ENCODE measurements at places on chromosomes 6 and 20.

- no peak for DNase-seq
Observed at GRCh38 chr20:36408219-36408618, 102.1 kb downstream of the DLGAP4 start.

DNA sequence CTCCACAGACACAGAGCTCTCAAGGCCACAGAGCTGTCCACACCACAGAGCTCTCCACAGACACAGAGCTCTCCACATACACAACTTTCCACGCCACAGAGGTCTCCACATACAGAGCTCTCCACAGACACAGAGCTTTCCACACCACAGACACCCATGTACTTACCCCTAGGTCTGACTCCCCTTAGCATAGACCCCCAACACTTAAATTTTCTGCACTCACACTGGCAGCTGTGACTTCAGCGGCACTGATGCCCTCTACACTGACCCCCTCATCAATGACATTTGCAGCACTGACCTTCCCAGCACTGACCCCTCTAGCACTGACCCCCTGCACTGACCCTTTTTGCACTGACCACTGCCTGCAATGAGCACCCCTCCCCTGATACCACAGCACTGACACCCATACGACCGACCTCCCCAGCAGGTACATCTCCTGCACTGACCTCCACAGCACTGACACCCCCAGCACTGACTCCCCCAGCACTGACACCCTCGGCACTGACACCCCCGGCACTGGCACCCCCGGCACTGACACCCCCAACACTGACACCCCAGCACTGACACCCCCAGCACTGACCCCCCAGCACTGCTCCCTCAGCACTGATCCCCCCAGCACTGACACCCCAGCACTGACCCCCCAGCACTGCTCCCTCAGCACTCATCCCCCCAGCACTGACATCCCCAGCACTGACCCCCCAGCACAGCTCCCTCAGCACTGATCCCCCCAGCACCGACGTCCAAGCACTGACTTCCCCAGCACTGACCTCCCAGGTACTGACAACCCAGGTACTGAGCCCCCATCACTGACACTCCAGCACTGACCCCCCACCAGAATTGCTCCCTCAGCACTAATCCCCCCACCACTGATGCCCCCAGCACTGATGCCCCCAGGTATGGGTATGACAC lies 56.5 kb downstream of the ERMARD start:
- no peak for DNase-seq

- DNase-seq, result no peak
Observed at GRCh38 chr20:57560554-57561355, at the start of gene PCK1. Gene PCK1, plus strand, starts transcription at chr20:57561110. Its CDS starts 302 bp downstream, at chr20:57561412.

DNA sequence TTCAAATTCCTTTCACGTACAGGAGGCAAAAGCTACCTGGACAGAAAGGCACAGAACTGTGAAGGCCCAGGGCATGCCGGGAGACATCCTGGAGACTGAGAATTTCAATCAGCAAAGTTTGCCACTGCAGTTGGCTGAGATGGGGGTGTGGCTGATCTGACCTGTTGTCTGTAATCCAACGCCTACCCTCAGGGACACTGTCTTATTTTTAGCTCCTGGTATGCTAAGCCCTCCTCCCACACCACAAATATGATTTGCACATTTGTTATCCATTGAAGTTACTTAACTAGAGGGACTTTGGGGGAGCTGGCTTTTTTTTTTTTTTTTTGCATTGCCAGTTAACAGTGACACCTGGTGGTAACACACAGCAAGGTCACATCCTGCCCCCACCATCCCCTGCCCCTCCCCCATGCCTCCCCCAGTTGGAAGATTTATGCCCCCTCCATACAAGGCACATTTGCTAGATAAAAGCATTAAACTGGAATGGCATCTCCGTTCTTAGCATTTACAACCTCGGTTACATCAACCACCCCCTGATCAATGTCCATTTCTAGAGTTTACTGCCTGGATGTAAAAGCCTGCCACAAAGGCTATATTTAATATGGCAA lies 40.4 kb downstream of the TTI1 start:
- no peak for DNase-seq

DNA sequence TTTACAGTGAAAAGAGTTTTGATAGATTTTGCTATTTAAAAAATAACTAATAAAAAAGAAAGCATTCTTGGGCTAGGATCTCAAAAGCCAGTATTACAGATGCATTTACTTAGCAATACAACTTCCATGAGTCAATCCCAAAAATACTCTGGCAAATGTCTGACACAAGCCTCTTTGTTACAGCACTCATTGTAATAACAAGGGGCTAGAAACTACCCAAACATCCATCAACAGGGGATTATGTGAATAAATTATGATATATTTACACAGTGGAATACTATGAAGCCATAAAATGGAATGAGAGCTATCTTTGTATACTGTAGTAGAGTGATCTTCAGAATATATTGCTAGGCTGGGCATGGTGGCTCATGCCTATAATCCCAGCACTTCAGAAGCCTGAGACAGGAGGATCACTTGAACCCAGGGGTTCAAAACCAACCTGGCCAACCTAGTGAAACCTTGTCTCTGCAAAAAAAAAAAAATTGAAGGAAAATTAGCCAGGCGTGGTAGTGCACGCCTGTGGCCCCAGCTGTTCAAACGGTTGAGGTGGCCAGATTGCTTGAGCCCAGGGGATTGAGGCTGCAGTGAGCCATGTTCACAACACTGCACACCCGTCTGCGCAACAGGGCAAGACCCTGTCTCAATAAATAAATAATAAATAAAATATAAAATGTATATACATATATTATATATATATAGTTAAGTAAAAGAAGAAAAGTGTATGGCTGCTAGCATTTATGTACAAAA lies 34.7 kb upstream of the TOP1 start:
- DNase-seq, result no peak

- no peak for DNase-seq
Observed at GRCh38 chr6:1445650-1446330, 56.4 kb downstream of the FOXF2 start.

DNA sequence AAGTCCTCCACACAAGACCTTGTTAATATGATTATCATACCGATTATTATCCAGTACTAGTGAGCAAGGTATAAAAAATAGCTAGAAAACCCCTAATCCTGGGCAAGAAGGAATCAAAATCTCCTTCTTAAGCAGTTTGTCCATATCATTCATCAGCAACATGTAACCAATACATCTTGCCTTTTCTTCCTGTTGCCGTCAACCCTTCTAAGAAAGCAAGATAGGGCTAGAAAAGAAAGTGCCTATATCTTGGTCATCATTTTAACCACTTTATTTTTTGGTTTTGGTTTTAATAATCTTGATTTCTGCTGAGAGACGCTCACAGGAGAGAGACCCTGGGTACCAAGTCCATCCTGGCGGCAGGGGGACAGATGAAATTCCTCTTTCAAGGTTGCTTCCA lies 27.2 kb upstream of the PREX1 start:
- DNase-seq, result no peak

DNA sequence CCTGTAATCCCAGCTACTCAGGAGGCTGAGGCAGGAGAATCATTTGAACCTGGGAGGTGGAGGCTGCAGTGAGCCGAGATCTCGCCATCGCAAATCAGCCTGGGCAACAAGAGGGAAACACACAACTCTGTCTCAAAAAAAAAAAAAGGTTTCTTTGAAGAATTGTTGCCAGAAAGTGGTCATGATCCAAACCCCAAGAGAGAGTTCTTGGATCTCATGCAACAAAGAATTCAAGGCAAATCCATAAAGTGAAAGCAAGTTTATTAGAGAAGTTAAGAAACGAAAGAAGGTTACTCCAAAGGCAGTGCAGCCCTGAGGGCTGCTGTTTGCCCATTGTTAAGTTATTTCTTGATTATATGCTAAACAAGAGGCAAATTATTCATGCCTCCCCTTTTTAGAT lies 14.5 kb upstream of the KIFC1 start:
- DNase-seq, result no peak

- no peak for DNase-seq
Observed at GRCh38 chr6:40888456-40888990, 150.5 kb downstream of the UNC5CL start.

DNA sequence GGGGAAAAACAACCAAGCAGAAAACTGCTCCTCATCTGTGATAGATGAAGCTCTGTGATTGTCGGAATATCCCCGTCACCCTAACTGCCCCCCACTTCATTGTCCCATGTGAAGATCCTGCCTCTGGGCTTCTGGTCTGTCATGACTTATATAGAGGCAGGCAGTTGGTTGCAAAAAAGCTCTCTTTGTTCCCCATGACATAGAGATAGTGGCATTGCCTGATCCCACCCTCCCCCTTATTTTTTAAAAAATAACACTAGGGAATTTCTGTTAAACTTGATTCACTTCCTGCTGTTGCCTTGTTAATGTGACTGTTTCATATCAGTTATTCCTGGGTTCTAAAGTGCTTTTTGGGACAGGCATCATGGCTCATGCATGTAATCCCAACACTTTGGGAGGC lies 203.1 kb downstream of the JARID2 start:
- DNase-seq, result no peak

GRCh38 chr6:111468329-111469012 lies 14.5 kb downstream of the REV3L start:
- DNase-seq, result no peak

- DNase-seq, result no peak
Observed at GRCh38 chr6:149035766-149036165, 281.7 kb upstream of the TAB2 start.

- DNase-seq, result no peak
Observed at GRCh38 chr6:44634321-44634720, 246.8 kb downstream of the CDC5L start.

DNA sequence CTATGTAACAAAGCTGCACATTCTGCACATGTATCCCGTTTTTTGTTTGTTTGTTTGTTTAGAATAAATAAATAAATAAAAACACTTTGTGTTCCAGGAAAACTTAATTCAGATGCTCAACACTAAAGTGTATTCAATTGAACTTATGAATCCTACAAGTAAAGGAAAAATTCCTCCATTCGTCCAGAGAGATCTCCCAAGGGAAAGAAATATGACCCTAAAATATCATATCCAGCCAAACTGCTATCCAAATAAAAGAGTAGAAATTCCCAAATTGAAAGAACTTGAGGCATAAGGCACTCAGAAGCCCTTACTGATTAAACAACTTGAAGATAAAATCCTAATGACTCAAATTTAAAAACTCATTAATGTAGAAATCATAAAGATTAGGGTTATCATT lies 90.4 kb downstream of the MOXD1 start:
- no peak for DNase-seq

DNA sequence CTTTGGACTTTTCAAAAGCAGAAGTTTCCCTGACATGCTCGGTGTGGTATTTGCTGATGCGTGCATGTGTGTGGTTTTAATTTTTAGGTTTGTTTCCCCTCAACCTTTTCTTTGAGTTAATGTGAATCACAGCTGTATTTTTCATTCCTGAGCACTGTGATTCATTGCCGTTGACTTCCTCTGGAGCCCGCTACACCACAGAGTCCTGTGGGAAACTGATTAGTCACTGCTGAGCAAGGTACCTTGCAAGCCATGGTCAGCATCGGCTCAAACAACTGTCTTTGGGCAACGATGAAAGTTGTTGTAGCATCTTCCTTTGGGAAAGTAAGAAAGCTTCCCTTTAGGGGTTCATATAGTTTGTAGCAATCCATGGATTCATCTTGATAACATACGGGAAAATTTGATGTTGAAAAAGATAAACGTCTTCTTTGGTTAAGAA lies 57.5 kb downstream of the RIN2 start:
- no peak for DNase-seq

GRCh38 chr20:56249244-56249955 lies 868 bp downstream of the MC3R start:
- no peak for DNase-seq

- DNase-seq, result no peak
Observed at GRCh38 chr20:35151736-35152135, 4.6 kb upstream of the EDEM2 start.

- no peak for DNase-seq
Observed at GRCh38 chr6:63458480-63459115, 113.7 kb upstream of the LOC128125822 start.

GRCh38 chr6:52391599-52391998 lies 28.5 kb upstream of the EFHC1 start:
- DNase-seq, result no peak

GRCh38 chr20:62924442-62925075 lies 1.7 kb downstream of the DIDO1 start:
- DNase-seq, result no peak

- DNase-seq, result no peak
Observed at GRCh38 chr6:82246802-82247504, 591 bp downstream of the IBTK start.

- no peak for DNase-seq
Observed at GRCh38 chr6:20447581-20448132, 46.0 kb downstream of the E2F3 start.

GRCh38 chr6:90369024-90369519 lies 72.4 kb upstream of the BACH2 start:
- no peak for DNase-seq

DNA sequence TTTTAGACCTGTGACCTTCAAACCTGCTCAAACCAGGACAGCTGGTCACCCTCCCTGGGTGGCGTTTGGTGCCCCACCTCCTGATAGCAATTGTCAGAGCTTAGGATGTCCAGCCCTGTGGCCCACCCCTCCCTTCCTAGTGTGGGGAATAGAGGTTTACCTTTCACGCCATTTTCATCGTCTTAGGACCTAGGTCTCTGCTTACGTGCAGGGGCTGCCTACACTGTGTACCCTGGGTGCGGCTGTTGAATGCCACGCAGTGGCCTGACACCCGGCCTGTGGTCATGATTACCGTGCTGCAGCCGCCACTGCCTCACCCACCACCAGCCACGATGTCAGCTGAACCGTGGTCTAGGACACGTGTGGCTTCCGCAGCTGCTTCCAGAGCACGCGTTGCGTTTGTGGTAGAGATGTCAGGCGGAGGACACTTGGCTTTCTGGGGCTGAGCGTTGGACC lies 157.3 kb downstream of the DTNBP1 start:
- no peak for DNase-seq

GRCh38 chr6:120584111-120584760 lies 750.0 kb downstream of the TBC1D32 start:
- DNase-seq, result no peak

- DNase-seq, result no peak
Observed at GRCh38 chr20:4729265-4729664, 7.6 kb downstream of the PRND start.

DNA sequence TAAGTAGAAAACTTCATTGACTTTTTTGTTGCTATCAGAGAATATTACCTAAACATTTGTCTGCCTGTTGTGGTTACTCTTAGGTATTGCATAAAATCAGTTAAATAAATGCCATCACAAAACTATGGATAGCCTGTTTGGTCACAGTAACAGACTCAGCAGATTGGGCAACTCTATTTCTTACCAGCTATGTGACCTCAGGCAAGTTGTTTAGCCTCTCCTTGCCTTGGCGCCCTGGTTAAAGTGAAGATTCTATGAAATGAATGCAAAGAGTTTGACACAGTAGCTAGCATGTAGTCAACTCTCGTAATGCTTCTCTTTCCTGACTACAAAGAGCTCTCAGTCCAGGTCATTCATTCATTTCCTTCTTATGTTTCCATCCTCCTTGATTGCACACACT lies 82.5 kb upstream of the ID4 start:
- no peak for DNase-seq

- DNase-seq, result no peak
Observed at GRCh38 chr6:105346052-105346451, 56.8 kb downstream of the PREP start.

All from stimulated activated CD4-positive, alpha-beta T cell treated with anti-CD3 and anti-CD28 coated beads, TNF-alpha, amount 100 ng/mL, for 4 hours (primary cell).